Activated CD4-positive, alpha-beta T cell treated with anti-CD3 and anti-CD28 coated beads, Interleukin-2, amount 50 U/mL, for 1 hour (primary cell): ENCODE measurements at places on chromosomes 11 and 22.

GRCh38 chr11:41784513-41785335 is 325.3 kb upstream of the LRRC4C start:
- no peak for DNase-seq

GRCh38 chr11:1113405-1114201 is 38.9 kb downstream of the MUC2 start:
- no peak for DNase-seq

DNA sequence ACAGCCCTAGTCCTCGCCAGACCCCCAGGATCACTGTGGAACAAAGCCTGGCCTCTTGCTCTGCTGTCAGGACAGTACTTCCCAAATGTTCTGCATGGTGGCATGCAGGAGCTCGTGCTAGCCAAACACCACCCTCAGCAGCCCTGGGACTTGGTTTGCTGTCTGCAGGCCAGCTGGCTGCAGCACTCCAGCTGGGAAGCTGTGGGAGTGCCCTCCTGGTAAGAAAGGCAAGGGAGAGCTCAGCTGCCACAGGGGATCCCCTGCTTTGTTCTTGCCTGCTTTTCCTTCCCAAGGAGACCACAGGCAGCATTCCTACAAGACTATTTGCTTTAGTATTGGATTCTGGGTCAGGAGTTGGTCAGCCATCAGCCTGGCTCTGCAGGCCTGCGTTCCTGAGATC is 27.9 kb downstream of the TCIRG1 start:
- no peak for DNase-seq

DNA sequence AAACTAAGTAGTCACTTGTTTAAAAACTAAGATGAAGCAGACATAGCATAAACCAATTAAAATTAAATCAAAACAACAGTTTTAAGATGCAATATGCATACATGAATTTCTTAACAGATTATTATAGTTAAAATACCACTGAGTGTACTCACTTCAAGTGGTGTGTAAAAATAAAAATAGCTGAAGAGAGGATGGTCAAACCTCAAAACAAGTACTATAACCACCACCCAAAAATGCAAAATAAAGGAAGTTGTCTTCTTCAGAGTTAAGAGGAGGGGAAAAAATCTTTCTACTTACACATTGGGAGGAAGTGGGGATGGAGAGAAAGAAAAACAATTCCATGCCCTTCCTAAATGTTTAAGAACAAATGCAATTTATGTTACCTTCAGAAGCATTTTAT is 31.9 kb downstream of the RRAS2 start:
- no peak for DNase-seq

DNA sequence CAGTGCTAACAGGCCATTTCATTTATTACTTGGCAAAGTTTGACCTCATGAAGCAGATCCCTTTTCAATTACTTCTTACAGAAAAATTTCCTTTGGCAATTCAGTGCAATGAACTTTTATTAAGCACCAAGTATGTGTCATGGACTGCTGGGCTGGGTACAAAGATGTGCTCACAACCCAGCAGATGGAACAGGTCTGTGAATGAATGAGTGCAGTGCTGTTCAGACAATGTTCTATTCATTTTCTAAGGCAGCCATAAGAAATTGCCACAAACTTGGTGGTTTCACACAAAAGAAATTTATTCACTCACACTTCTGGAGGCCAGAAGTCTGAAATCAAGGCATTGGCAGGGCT is 428.5 kb downstream of the SOX6 start:
- DNase-seq: no peak

DNA sequence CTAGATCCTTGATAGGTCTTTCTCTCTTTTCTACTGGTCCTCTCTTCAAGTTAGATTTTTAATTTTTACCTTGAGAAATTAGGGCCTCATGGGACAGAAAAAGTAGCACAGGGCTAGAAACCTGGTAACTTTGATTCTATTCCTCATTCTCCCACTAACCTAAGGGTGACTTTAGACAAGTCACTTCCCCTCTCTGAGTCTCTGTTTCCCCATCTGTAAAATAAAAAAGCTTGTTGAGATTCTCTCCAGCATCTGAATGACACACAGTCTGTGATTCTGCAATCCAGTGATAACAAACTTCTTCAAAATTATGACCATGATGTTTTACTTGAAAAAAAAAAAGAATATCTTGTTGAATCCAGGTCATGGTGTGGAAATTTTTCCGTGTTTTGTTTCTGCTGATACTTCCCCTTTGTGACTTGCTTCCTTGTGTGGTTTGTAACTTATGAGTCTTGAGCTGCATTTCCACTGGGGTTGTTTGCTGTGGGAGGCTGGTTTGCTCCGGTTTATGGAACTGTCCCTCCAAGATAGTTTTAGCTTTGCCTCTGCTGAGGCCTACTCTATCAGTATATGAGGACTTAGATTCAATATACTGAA is 9.8 kb upstream of the MPEG1 start:
- DNase-seq: no peak

- DNase-seq: peak; percentile 77
Measured at GRCh38 chr11:117828611-117829368, 4.2 kb upstream of the FXYD2 start.
